ENCODE measurements at places on chromosomes 3 and 15.

- no peak for DNase-seq
Observed at GRCh38 chr3:115688418-115688817, 65.1 kb downstream of the GAP43 start.

DNA sequence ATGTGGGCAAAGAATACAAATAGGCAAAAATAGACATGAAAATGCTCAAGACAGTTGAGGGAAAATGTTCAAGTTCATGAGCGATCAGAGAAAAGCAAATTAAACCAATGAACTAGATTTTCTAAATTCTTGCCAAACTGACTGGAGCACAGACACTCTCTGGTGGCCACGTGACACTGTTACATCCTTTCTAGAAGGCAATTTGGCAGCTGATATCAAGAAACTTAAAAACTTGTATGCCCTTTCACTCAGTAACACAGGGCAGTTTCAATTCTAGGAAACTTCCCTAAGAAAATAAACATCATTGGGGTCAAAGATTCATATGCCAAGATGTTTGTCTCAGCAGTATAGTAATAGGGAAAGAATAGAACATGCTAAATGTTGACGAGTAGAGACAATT is 52.2 kb downstream of the ABHD5 start:
- DNase-seq, result no peak

GRCh38 chr3:126194713-126195305 is 14.4 kb upstream of the ALDH1L1 start:
- DNase-seq, result no peak

DNA sequence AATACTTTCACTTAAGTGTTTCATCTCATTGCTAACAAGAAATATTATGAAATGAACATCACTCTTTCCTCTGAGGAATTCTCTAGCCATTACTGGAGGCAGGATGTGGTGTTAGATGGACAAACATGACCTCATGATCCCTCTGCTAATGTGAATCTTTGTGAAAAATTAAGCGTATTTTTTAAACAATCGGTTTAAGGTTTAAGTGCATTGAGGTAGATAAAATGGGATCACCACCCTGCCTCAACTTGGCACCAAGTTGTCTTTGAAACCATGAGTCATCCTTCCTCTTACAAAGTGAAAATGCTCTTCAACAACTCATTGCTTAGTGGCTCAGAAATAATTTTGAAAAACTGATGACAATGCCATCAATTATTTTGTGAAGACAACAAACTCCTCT is 76.0 kb upstream of the DCBLD2 start:
- no peak for DNase-seq

GRCh38 chr15:43912208-43912607 is 85.4 kb downstream of the WDR76 start:
- DNase-seq, result no peak

DNA sequence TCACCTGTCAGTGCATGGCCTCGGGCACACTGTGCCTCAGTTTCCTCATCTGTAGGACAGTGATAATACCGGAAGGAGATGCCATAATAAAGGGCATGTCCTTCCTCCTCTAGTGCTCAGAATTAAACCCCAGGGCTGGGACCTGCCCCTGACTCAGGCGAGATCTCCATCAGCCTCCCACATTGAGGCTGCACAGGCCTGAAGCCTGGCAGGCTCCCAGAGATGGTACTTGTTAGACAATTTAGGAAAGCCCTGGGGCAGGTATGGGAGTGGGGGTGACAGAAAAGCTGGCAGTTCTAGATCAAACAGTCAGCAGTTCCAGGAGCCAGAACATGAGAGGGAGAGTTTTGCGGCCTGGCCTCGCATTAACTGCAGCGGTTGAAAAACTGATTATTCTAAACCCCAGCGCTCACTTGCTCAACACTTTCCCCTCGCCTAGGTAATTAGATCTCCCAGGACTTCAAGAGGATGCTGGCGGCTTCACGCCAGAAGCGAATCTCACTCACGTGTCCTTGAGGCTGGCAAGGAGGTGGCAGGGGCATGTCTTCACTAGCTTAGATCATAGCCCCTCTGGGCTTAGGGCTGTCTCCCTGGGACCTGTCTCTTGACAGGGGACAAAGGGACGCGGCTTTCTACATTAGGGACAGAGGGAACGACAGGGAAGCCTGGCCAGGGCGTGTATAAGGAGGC is 73.1 kb downstream of the ATP2B2 start:
- no peak for DNase-seq

DNA sequence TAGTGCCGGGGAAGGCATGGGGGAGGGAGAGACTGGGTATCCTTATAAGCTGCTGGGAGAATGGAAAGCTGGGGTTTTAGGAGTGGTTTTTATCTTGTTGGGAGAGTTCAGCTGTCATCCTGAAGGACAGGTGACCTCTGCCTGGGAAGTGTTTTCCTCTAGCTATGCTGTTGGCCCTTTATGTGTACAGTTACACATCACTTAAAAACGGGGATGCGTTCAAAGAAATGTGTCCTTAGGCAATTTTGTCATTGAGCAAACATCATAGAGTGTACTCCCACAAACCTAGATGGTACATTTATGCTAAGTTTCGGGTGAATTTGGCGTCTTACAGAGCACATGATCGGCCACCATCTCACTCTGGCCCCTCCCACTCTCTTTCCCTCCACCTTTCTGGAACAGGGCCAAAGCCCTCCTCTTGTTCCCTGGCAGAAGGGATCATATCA is 164.3 kb upstream of the NUDT16 start:
- no peak for DNase-seq

GRCh38 chr3:122295266-122296062 is 29.6 kb upstream of the CSTA start:
- no peak for DNase-seq

DNA sequence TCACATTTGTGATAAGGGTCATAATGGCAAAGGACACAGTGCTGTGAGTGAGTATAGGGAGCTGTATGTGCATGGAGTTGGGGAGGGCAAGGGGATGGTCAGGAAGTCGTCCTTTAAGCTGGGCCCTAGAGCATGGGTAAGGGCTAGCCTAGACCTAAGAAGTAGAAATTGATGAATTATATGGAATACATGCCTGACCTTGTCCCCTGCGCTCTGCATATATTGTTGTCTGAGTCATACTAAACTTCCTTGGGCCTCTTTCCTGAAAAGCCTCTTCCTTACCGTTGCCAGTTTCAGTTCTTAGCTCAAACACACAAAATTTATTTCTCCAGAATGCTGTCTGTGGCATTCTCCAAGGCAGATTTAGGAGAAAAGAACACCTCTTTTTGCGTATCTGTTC is 4.6 kb downstream of the SNRK start:
- no peak for DNase-seq

DNA sequence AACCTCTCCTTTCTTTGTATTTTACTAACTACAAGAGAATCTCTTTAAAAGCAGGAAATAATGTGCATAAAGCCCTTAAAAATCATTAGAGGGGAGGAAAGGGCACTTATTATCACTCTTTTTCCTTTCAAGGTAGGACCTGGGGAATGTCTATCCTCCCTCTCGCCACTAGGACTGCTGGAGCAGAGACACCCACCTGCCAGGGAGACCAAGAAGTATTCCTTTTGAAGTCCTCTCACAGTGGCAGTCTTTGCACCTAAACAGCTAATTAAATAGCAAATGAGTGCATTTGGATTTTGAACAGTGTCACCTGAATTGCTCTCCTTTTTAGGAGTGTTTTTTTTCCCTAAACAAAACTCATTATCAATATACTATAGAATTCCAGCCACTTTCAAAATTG is 874.1 kb downstream of the ZPLD1 start:
- no peak for DNase-seq

- DNase-seq, result no peak
Observed at GRCh38 chr3:12752809-12753208, 6.2 kb downstream of the TMEM40 start.

DNA sequence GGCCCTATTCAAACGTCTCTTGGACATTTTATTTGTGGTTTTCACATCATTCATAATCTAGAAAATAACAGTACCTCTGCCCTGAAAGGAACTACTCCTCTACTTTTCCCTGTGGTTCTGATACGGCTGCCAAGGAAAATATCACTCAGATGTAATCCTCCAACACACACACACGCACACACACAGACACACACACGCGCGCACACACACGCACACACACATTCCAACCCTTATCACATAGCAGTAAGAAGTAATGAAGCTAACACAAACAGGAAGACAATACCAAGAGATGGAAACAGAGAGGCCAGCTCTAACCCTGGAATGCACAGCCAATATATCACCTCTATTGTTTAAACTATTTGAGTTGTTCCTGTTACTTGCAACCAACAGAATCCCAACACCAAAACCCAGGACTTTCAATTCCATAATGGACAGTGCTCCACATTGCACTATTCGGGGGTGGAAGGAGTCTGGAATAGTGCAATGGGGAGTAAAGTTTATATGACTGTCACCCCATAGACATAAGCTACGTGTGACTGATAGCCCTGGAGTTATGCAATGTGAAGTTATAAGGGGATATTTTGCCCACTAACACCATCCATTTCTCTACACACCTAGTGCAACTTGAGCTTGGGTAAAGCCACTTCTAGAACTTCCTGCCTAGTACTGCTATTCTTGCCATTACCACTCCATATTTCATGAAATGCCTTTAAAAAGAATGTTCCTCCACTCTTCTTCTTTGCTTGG is 71.3 kb upstream of the FNDC3B start:
- no peak for DNase-seq

DNA sequence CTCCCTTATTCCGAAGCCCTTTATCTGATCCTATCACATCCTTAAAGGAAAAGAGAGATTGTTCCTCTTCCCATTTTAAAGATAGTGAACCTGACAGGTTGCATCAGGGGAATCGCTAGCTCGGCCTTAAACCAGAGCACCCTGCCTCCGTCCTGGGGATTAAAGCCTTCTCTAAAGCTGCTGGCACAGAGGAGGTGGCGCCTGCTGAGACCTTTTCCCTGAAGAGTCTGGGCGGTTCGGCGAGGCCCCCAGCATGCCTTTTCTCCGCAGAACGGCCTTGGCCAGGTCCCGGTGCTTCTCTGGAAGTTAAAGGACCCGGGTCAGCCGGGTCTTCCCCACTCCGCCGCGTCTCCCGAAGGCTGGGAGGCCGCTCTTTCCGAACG is 593 bp downstream of the FAM219B start:
- DNase-seq, result peak; percentile 4

- no peak for DNase-seq
Observed at GRCh38 chr3:97613139-97613538, 151.4 kb upstream of the ARL6 start.

- DNase-seq, result no peak
Observed at GRCh38 chr15:73305331-73306211, 63.2 kb downstream of the HCN4 start.

- no peak for DNase-seq
Observed at GRCh38 chr3:71694358-71694999, 30.7 kb downstream of the EIF4E3 start.

DNA sequence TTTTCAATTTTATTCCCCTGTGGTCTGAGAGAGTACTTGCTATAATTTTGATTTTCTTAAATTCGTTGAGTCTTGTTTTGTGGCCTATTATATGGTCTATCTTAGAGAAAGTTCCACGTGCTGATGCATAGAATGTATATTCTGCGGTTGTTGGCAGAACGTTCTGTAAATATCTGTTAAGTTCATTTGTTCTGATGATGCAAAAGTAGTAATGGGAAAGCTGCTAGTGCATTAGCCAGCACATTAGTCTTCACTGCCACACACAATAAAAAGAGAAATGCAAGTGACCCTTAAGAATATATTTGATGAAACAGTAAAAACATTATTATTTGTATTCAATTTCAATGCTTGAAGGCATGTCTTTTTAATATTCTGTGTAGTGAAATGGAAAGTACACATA is 84.8 kb downstream of the GTPBP8 start:
- DNase-seq, result no peak

- no peak for DNase-seq
Observed at GRCh38 chr15:77870195-77871065, 207.1 kb downstream of the TBC1D2B start.

- DNase-seq, result no peak
Observed at GRCh38 chr15:85771271-85771670, 23.5 kb downstream of the KLHL25 start.

GRCh38 chr3:168531116-168531515 is 435.4 kb upstream of the GOLIM4 start:
- DNase-seq, result no peak

- DNase-seq, result no peak
Observed at GRCh38 chr3:67458896-67459530, 195.4 kb downstream of the SUCLG2 start.

DNA sequence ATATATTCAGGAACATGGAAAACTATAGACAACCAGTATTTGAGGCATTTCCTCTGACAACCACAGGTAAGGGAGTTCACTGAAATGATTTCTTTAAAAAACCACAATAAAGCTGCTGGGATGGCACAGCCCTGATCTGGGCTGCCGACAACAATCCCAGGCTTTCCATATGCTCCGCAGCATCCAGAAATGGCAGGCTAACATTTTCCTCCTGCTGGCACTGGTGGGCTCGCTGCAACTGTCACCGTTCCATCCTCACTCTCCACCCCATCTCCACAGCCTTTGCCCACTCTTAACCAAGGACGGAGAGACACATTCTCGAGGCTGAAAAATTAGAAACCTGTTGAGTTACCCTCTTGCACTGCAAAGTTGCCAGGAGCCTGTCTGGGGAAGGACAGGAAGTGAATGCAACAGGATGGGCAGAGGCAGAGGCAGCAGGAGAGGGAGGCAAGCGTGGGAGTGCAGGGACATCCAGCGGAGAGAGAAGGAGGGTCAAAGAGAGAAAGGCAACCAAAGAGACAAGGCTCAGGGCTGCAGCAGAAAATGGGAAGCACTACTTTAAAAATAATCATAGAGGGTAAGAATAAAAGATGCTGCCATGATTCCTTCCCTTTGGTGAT is 79.0 kb upstream of the ARRDC4 start:
- no peak for DNase-seq

DNA sequence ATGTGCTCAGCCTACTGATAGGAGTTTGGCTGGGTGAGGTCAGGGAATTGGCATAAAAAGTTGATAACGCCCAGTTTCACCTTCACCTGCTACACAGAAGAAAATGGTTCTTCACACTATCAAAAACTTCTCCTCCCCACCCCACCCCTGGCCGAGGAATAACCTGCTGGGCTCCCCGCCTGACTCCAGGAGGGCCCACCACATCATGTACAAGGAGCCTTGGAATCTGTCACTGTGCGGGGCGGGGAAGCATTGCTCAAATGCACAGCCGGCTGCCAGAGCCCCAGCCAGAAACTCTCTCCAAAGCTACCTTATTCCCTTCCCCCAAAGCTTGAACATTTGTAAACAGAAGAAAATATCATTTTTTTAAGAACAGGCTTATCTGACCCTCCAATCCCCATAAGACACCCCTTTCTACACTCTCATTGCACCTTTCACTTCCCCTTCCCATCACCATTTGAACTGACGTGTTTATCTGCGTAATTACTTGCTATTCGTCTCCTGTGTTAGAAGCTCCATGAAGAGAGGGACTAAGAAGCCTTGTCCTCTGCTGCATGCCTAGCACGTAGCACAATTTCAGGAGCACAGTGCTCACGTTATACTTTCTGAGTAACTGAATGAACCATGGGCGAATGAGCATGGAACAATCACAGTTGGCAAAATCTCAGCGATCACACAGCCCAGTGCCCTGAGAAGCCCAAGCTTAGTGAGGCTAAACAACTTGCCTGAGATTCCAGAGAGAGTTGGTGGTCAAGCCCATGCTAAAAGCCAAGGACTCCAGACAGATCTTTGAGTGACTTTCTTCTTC is 82.9 kb downstream of the HES1 start:
- DNase-seq, result no peak
